ENCODE measurements at places on chromosomes 5 and 9. TPM values are rescaled to one million over a fixed set of nuclear protein-coding genes. Genes with fewer than 3 reads are reported as not detected.

GRCh38 chr5:54696931-54697330, 179.4 kb downstream of the SNX18 start:
- DNase-seq: peak; percentile 84

- DNase-seq: no peak
Measured at GRCh38 chr5:125408448-125409233, 662.2 kb upstream of the ZNF608 start.

DNA sequence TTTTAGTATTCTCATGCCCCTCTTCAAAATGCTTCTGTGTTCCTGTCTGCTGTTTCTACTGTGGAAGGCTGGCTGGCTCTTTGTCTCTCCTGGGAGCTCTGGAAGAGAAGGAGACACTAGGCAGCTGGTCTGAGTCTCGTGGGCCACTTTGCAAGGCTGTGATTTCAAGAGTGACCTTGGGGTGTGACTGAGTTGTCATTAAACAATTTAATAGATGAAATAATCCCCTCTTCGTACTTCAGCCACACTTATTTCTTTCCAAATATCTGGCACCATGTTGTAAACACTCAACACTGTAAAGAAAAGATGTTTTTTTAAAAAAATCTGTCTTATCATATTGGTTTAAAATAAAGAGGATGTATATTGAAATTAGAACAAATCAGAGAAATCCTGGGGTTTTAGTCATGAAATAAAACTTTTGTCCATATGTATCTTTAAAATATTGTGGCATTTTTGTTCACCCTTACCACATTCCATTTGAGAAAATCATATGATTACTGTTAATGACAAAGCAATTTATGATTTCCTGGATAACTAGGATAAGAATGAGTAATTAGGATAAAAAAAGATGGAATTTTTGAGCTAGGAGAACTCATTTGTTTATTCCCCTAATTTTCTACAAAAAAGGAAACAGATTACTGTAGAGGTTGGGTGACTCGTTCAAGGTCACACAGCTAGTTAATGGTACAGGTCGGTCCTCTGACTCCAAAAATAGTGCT, 200.8 kb downstream of the MAT2B start:
- DNase-seq: no peak

DNA sequence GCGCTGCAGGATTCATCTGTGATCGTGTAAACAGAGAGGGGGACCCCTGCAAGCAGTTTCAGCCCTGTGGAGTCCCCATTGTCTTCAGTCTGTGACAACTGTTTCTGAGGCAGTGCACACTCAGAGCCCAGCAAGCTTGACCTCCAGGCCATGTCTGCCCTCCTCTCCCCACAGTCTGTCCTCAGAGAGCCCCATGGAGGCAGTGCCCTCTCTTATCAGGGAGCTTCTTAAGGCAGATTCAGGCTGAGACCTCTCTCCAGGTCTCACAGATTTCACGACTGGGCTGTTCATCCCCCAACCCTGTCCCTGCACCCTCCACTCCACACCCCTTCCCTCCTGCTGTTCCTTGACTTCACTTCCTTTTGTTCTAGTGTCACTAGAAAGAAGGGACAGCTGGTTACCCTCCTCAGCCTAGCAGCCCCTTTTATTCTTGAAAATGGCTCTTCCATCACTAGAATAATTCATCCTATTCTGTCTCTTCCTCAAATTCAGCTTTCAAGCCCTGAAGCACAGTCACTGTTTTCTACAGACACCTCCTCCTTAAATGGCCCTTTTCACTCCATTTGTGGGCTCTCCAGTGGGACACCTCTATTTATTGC, 218.4 kb downstream of the MED10 start:
- DNase-seq: no peak

DNA sequence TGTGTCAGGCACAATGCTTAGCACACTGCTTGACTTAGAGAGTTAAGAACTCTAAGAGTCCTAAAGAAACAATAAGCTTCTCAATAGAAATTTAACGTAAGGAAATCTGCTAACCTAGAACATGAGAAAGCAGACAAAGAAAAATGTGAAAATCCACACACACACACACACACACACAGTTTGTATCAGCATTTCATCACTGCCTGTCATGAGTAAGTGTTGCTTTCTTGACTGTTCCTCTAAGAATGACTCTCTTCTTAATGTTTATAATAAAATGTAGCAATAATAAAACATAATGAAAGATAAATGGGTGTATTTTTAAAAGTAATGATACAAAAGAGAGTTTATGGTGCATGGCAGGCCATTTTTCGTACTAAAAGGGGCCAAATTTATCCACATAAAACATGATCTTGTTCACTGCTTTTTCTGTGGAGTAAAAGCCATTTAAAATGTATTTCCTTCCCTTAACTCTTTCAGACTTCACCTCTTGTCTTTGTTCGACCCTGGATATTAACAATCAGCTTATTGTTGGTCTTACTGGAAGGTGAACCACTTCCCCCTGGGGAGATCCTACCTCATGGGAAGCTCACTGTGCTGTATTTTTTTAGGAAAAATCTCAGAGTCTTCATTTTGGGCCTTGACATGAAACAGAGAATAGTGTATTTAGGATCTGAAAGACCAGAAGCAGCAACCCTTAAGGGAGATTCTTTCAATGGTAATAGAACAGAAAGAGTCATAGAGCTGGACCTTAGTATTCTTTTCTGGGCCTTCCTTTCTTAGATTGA, 107.3 kb upstream of the ANKRD55 start:
- DNase-seq: no peak

SGCD gene
- 54.5 TPM for total RNA-seq

PCDHGC5 gene
- 2.9 TPM for total RNA-seq

NUTM2F gene
- not detected for total RNA-seq

ZFAND5 gene
- total RNA-seq: 179 TPM

LRRC8A gene
- 27.5 TPM for total RNA-seq

OR4F3 gene
- total RNA-seq: not detected
